ENCODE measurements at places on chromosomes 7 and 10. TPM values are rescaled to one million over a fixed set of nuclear protein-coding genes. Genes with fewer than 3 reads are reported as not detected.

- H3K4me1 ChIP-seq, result no peaks in the 10 kb centered on the region
- no peaks in the 10 kb centered on the region for H3K27me3 ChIP-seq
- no peaks in the 10 kb centered on the region for H3K36me3 ChIP-seq
- DNase-seq, result no peak
Measured at GRCh38 chr7:1899951-1900762, 230.1 kb downstream of the ELFN1 start.

GRCh38 chr10:122348935-122349361 is 25.6 kb upstream of the PLEKHA1 start:
- H3K36me3 ChIP-seq, result no peaks in the 10 kb centered on the region
- H3K27ac ChIP-seq, result no peak overlapping the region
- no peak for DNase-seq
- H3K27me3 ChIP-seq, result no peaks in the 10 kb centered on the region
- H3K4me1 ChIP-seq, result no peaks in the 10 kb centered on the region

Gene CALML3
- total RNA-seq, result not detected

Gene TWIST1
- total RNA-seq, result 22.3 TPM
